Motor neuron (in vitro differentiated cells): ENCODE measurements at places on chromosomes 7 and 10. TPM values are rescaled to one million over a fixed set of nuclear protein-coding genes. Genes with fewer than 3 reads are reported as not detected.
A peak's percentile ranks its signal among the peaks of the same experiment; 100 is the strongest.

Gene PAPOLB
- 0.27 and 0.36 TPM in 2 replicates for total RNA-seq

Gene GIMAP7
- total RNA-seq, result 0.25 TPM in 1 of 2 replicates, not detected in the other

Gene EPDR1
- total RNA-seq, result 1.4 and 1.5 TPM in 2 replicates

Gene CFAP70
- 1.1 and 1.6 TPM in 2 replicates for total RNA-seq

Gene ELN
- total RNA-seq, result 3.1 and 3.3 TPM in 2 replicates

Gene ELFN1
- 11.0 and 14.0 TPM in 2 replicates for total RNA-seq

DNA sequence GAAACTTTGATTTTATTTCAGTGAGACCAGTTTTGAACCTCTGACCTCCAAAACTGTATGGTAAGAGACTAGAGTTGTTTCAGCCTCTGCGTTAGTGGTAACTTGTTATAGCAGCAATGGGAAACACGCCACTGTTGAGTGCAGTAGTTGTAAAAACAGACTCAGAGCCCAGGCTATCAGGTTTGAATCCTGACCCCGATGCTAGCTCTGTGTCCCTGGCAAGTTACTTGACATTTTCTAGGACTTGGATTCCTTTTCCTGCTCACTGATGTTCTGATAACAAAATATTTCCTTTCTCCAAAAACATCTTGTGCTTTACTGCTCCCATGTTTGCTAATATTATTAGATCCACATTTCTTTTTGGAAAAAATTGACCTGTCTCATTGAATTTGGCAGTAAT lies 131.0 kb downstream of the PLXDC2 start:
- no peak for ATAC-seq

DNA sequence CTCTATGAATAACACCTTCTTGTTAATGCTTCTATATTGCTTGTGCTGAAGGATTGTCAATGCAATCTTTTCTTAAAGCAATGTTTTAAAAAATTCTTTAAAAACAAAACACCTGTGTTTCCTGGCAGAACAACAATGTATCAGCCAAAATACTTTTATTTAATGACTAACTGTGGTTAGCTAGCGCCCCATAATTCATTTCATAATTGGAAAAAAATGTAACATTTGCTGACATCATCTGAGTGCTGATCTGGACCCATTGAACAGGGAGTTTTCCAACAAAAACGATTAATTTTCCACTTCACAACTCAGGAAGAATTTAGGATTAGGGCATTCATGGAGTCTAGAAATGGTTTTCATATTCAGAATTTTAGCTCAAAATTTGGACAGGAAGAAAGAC lies 137.6 kb upstream of the CDK6 start:
- no peak for ATAC-seq

GRCh38 chr10:5945561-5946418 lies 31.6 kb downstream of the IL15RA start:
- ATAC-seq, result no peak

DNA sequence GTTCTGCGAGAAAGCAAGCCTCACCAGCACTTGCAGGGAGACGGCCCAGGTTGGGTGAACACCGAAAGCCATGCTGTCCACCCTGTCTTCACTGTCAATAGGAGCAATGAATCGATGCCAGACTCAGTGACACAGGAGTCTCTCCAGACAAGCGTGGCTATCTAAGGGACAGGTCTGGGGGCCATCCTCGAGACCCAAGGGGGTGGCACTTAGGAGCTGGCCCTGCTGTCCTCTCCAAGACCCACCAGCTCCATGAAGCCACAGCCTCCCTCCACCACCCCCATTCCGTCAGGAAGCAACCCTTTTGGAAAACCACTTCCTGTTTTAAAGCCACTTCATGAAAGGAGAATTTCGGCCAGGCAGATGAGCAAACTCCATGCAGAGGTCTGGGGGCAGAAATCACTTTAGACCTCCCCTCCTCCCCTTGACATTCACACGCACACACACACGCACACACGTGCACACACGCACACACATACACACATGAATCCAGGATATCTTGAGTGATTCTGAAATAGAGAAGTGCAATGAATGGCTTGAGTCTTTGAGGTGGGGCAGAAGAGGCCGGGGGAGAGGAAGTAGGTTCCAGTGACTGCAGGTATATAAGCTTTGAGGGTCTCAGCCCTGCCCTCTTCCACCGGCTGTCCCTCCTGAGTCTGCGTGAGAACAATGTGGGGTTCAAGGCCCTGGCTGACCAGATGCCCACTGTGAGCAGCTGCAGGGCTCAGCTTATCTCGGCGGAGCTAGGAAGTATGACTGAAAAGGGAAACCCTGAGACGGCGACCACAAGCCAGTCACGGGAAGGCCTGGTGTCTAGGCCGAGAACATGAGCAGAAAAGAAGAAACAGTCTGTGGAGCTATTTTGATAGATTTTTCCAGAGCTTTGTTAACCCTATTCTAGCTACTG lies 25.0 kb downstream of the RGS10 start:
- ATAC-seq, result no peak

- no peak for ATAC-seq
Measured at GRCh38 chr10:70981936-70982335, 93.6 kb upstream of the PCBD1 start.

DNA sequence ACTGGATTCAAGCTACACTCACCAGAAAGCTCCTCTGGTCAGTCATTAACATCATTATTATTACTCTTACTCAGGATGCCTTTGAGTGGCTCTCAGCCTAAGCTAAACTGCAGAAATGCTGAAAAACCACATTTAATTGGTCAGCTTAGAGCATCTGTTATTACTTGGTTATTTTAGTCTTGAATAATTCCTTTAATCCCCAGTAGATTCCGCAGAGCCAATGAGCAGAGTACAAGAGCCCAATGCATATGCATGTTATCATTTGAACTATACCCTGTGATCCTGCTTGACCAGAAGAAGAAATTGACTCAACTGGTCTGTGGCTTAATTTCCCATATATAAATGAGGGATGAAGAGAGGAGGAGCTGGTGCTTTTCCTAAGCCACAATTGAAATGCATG lies 417.6 kb upstream of the C7orf33 start:
- no peak for ATAC-seq

DNA sequence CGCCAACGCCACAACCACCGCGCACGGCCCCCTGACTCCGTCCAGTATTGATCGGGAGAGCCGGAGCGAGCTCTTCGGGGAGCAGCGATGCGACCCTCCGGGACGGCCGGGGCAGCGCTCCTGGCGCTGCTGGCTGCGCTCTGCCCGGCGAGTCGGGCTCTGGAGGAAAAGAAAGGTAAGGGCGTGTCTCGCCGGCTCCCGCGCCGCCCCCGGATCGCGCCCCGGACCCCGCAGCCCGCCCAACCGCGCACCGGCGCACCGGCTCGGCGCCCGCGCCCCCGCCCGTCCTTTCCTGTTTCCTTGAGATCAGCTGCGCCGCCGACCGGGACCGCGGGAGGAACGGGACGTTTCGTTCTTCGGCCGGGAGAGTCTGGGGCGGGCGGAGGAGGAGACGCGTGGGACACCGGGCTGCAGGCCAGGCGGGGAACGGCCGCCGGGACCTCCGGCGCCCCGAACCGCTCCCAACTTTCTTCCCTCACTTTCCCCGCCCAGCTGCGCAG lies 424 bp downstream of the EGFR start:
- peak; percentile 73 for ATAC-seq

- no peak for ATAC-seq
Measured at GRCh38 chr10:132693676-132694075, 92.3 kb downstream of the NKX6-2 start.

DNA sequence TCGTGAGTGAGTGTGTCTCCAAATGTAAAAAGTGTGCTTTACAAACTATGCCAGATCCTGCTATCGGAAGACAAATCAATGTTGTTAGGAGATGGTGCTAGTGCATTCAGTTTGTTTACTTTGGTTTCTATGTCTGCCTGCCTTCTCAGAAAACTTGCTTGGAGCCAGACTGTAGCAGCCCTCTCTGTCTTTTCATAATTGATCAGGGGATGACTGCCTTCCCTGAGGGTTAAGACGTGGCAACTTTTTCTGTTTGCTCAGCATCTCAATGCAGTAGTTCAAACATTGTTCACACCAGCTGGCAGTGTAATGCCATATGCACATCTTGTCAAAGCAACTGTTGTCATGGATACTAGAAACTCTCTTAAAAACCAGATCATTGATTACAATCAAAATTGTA lies 118.5 kb downstream of the FOXP2 start:
- ATAC-seq, result peak; percentile 76

DNA sequence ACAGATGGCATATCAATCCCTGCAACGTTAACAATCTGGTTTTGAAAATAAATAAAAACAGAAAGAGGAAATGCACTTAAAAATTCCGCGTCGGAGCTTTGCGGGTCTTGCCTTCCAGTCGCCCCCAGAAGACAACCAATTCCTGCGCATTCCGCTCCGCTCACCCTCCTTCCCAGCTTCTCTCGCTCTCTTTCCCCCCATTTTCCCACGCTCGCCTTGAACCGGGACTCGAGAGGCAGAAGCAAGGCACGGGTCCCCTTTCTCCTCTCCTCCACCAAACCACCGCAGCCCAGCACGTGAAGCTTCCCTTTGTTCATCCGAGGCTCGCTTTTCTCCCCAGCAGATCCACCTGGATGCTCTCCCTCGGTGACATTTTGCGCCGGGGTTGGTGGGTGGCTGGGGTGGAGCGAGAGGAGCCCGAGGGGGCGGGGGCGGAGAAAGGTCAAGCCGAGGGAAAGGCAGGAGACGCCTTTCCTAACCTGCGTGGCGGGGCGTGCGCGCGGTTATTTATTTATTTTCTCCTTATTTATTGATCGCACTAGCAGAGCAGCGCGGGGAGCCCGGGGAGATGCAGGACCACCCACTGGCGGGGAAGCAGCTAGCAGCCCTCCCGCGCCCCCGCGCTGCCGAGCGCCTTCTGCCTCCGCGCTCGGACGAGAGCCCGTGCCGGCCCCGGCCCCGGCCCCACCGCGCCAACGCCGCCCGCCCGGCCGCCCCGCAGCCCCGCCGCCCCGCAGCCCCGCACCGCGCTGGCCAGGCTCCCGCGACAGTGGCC lies at the start of gene KCND2:
KCND2 (plus strand) TSS at position 475 of the 775 bp plus-strand sequence.
- ATAC-seq, result peak; percentile 76
